H4 (cell line): ENCODE measurements at places on chromosomes 11 and 22.

DNA sequence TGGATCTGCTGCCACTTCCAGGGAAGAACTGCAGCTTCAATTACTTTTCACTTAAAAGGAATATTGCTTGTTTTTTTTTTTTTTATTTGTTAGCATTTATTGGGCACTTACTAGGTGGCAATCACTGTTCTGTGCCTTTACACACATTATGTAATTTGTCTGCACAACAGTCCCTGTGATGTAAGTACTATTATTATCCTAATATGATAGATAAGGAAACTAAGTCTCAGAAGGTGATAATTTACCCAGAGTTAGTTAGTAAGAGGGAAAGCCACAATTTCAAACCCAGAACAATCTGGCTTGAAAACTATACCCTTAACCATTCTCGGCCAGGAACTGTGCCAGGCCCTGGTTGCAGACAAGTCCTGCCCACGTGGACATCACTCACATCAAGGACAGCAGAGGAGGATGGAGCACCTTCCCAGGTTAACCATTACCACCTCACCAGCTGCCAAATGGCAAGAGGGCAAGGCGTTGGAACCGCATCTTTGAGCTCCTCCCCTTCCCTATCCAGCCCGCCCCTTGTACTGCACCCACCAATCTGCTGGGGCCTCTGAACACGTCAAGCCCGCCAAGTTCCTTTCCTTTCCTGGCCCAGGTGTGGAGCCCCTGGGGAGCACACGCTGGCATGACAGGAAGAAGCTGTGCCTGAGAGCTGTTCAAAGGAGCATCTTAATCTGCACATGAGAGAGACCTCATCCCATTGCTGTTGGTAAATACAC is 78.4 kb downstream of the NAV2 start:
- no peak for DNase-seq

GRCh38 chr11:14924318-14924717 is 32.3 kb upstream of the CYP2R1 start:
- no peak for DNase-seq

DNA sequence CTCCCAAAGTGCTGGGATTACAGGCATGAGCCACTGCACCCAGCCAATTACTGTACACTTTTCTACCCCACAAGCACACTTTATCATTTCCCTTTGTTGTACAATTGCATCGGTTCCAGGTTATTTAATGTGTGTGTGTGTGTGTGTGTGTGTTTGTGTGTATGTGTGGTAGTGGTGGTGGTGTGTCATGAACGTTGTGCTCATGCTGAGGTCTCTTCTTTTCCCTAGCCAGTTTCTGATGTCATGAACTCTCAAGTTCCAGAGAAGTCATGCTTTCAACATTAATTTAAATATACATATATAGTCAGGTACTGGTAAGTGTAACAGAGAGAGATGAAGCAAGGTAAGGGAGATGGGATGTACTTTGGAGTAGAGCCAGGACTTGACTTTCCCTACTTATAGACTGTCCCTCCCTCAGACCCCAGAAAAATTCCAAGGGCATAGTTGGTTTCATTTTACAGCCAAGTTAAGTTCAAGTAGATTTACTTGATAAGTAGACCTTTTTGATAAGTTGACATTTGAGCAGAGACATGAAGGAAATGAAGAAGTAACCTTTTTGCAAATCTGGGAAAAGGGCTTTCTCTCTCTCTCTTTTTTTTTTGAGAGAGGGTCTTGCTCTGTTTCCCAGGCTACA is 42.7 kb downstream of the WEE1 start:
- peak; percentile 57 for DNase-seq

GRCh38 chr11:111937844-111938243 is 701 bp downstream of the DIXDC1 start:
- DNase-seq = no peak

DNA sequence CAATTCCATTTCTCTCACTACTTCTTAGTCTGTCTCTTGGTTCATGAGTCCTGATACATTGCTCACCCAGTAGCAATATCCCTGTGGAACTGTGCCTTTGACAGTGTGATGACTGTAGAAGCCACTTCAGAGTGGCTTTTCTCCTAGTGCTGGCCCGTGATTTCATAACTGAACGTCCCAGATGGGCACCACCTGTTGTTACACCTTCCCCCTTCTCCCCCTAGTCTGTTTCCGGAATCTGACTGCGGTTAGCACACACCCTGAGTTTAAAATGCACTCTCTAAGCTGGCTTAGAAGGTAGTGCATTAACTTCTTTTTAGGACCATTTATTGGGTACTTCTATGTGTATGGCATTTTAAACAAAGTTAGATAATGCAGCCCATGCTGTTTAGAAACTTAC is 83.0 kb downstream of the ALX4 start:
- DNase-seq = no peak

DNA sequence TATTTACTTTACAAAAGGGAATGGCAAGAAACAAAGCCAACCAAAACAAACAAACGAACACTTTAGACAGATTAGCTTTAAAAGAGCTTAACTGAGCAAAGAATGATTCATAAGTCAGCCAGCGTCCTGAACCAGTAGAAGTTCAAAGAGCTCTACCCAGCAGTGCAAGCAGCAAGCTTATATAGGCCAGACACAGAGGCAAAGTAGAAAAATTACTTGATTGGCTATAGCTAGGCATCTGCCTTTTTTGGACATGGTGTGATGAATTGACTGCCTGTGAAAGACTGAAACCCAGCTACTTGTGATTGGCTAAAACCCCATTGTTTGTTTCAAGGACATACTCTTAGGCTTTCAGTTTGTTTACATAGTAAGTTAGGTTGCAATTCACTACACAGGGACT is 2120.0 kb upstream of the RAG2 start:
- DNase-seq = peak; percentile 75

GRCh38 chr22:46833228-46833627 is 70.8 kb downstream of the TBC1D22A start:
- DNase-seq = no peak

DNA sequence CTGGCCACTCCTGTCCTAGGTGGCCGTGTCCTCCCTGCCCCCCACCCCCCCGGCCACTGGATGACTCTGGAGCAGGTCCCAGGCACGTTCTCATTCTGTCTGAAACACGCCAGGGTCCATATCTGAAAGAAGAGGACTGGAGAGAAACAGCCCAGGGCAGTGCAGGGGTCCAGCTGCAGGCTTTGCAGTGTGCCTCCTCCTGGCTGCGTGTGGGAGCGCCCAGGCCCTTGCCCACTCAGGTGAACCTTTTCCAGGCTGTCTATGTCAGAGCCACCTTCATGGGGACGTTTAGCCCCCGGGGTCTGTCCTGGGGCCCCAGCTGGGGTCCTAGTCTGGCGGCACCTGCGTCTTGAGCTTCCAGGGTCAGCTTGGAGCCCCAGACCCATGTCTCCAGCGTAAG is 15.6 kb downstream of the GRAMD4 start:
- DNase-seq = no peak

- DNase-seq = no peak
Measured at GRCh38 chr11:111607751-111608150, 5.5 kb downstream of the SIK2 start.
